ENCODE measurements at places on chromosomes 2 and 18. TPM values are rescaled to one million over a fixed set of nuclear protein-coding genes. Genes with fewer than 3 reads are reported as not detected.

Gene TMEM182
- total RNA-seq, result 3.7 TPM

Gene HAAO
- total RNA-seq, result not detected

Gene CASP10
- total RNA-seq, result 0.51 TPM

Gene FOXD4L1
- total RNA-seq, result 0.80 TPM

Gene AKAIN1
- total RNA-seq, result not detected

Gene HOXD12
- 0.25 TPM for total RNA-seq

Gene GNLY
- not detected for total RNA-seq

Gene PPP1R7
- 82.0 TPM for total RNA-seq

Gene EVX2
- not detected for total RNA-seq

Gene POTEJ
- total RNA-seq, result 0.10 TPM

Gene CCDC74A
- total RNA-seq, result 40.2 TPM

Gene FBXO48
- 8.5 TPM for total RNA-seq

Gene CTLA4
- total RNA-seq, result not detected

DNA sequence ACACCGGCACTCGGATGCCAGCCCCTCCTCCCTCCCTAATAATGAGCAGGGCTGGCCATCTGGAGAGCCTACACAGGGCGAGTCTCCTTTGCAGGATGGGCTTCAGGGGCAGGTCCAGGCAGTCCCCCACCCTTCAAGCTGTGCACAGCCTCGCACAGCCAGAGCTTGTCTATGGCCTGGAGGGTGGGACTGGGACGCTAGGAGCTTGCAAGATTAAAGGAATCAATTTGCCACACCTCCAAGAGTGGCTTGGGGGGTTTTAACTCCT lies 43.9 kb upstream of the OTOF start:
- no peak for DNase-seq

DNA sequence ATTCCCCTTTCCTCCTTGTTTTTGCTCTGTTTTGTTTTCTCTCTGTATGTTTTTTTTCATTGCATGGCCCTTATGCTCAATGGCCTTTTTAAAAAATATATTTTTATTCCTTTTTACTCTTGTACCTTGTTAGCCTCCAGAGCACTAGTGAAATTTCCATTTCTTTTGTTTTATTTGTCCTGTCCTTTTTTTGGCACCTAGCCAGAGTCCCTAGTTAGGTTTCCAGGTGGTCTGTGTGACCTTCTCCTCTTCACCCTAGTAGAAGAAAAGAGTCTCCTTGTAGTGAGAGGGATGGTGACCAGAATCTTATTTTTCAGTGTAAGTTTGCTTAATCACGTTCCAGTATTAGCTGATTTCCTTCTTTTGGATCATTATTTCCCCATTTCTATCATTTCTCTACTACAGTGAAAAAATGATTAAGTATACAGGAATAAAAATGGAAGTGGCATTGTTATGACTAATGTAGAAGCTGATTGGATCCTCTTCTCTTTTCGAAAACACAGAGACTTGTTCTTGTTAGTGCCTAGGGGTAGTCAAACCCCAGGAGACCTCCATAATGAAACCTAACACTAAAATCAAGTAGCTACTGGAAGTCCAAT lies 65.9 kb downstream of the NBEAL1 start:
- DNase-seq, result no peak

GRCh38 chr18:57813245-57813644 lies 10.1 kb upstream of the ATP8B1 start:
- DNase-seq, result no peak

DNA sequence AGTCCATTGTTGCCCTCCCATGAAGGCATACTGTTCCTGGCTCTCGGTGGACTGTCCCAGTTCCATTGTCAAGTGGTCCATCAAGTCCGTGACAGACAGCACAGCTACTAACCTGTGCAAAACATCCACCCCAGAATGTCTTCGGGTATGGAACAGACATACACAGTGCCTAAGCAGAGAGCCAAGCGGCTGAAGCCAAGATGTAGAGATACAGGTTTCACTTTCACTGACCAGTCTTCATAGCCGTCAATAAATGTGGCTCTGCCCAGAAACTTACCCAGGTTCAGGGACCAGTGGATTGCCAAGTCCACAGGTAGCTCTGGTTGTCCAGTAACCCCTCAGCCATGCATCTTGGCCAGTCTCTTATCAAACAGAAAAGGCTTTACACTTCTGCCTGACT lies 10.7 kb upstream of the PAPOLG start:
- no peak for DNase-seq

- DNase-seq, result no peak
Measured at GRCh38 chr2:70552501-70553333, 909 bp downstream of the TGFA start.

- DNase-seq, result no peak
Measured at GRCh38 chr2:16588565-16588964, 77.1 kb downstream of the CYRIA start.

DNA sequence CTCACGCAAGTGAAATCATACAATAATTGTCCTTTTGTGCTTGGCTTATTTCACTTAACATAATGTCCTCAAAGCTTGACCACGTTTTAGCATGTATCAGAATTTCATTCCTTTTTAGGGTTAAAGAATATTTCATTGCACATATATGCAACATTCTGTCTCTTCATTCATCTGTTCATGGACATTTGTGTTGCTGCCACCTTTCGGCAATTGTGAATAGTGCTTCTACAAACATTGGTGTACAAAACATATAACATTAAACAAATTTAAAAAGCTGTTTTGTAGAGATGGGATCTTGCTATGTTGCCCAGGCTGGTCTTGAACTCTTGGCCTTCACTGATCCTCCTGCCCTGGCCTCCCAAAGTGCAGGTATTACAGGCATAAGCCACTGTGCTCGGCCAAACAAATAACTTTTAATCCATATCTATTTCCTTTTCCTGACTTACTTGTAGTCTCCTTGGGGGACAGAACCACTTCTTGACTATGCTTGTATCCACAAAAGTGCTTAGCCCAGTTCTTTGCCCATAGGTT lies 209.3 kb downstream of the SLC4A3 start:
- peak; percentile 14 for DNase-seq

DNA sequence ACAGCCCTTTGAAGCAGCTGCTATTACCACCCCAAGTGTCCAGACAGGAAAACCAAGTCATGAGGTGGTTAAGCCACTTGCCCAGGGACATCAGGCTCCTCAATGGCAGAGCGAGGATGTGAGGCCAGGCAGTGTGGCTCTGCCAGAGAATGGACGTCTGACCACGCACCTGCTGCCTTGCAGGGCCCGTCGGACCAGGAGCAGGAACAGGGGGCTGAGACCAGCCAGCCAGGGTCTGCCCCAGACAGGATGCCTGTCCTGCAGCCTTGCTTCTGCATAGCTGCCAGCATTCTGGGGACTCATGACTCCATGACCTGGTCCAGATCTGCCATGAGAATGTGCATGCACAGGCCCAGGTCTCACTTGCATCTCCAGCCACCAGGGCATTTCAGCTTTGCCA lies 52.0 kb downstream of the BCL2L11 start:
- no peak for DNase-seq

GRCh38 chr18:6950641-6951040 lies 167.0 kb downstream of the LAMA1 start:
- no peak for DNase-seq

DNA sequence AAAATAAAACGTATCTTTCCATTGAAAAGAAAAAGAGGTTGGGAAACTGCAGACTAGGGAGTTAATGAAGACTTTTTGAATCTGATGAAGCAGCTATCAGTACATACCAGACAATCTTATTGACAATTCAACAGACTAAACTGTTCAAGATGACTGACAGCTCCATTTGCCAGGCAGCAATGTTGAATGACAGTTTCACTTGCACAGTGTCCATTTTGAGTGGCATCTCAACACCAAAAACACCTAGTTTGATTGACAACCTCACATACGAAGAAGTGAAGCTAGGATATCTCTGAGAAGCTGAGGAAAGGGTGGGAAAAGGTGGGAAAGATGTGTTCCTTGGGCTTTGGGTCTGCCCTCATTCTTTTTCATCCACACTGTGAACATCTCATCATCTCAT lies 315.0 kb upstream of the SYT4 start:
- no peak for DNase-seq

DNA sequence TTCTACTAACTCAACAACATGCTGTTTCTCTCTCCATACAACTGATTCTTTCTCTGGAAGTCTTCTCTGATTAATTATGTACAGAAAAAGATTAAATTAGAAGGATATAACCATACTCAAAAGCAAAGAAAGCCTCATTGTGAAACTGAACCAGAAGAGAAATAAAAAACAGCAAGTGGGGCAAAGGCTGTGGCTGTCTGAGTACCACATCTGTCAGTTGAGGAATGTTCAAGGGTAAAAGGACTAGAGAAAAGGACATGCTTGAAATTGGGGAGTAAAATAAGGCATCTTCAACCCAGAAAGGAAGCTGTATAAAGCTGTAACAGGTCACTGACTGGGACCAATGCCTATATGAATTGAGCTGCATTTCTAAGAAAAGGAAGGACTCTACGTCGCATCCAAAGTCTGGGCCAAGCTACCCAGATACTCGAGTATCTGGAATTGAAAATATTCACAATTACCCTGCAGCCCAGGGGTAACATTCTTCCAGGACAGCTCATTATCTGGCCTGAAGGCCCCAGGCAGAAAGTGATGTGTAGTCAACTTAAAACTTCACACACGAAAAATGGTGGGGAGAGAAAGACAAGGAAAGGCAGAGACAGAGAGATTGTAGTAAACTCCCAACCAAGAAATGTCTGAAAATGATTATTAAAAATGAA lies 356.0 kb upstream of the GALNT5 start:
- no peak for DNase-seq

- no peak for DNase-seq
Measured at GRCh38 chr2:180872255-180872654, 108.2 kb upstream of the UBE2E3 start.

- DNase-seq, result peak; percentile 69
Measured at GRCh38 chr2:206274434-206275311, at the start of gene ZDBF2. ZDBF2 (plus strand) TSS chr2:206274663; CDS start chr2:206281850, 7,187 bp downstream.

- DNase-seq, result no peak
Measured at GRCh38 chr2:112924821-112925220, 13.9 kb downstream of the IL37 start.

DNA sequence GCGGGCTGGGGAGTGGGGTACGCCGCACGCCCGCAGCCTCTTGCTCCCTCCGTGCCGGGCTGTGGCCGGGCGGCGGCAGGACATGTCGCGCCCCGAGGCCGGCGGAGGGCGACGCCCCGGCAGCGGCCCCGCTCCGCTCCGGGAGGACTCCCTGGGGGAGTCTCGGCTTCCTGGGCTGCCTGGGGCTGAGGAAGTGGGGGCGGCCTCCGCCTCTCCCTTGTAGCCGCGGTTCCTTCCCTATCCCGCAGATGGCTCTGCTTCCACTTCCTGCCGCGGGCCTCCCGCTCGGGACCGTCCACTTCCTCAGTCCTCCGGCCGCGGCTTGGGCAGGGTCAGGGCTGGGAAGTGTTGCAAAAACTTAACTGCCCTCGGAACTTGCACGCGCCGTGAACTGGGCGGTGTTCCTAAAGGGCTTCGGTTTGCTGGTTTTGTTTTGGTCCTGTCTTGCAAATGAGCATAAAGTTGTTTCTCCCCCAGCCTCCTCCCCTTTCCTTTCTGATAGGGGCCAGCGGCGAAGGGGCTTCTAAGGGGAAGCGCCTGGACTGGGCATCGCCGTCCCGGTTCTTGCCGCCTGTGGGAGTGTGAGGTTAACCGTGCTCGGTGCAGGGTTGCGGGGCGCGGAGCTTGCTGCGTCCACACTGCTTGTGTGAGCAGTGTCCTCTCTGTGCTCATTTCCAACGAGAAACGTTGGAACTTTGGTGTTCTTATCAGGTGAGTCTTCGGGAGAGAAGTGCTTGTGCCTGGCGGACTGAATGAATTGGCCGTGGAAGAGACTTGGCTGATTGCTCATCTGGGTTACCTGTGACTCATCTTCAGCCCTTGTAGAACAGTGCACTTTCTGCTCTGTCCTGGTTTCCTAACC lies 600 bp downstream of the RALB start:
- DNase-seq, result peak; percentile 62

- DNase-seq, result no peak
Measured at GRCh38 chr18:77522051-77522675, 272.5 kb downstream of the GALR1 start.

GRCh38 chr2:197850882-197851450 lies 46.6 kb downstream of the PLCL1 start:
- DNase-seq, result no peak
